ENCODE measurements at places on chromosomes 5 and 9.

GRCh38 chr9:73093740-73094379 is 57.8 kb upstream of the ANXA1 start:
- no peak for DNase-seq

- no peak for DNase-seq
Observed at GRCh38 chr5:80711938-80712337, 57.2 kb upstream of the DHFR start.

DNA sequence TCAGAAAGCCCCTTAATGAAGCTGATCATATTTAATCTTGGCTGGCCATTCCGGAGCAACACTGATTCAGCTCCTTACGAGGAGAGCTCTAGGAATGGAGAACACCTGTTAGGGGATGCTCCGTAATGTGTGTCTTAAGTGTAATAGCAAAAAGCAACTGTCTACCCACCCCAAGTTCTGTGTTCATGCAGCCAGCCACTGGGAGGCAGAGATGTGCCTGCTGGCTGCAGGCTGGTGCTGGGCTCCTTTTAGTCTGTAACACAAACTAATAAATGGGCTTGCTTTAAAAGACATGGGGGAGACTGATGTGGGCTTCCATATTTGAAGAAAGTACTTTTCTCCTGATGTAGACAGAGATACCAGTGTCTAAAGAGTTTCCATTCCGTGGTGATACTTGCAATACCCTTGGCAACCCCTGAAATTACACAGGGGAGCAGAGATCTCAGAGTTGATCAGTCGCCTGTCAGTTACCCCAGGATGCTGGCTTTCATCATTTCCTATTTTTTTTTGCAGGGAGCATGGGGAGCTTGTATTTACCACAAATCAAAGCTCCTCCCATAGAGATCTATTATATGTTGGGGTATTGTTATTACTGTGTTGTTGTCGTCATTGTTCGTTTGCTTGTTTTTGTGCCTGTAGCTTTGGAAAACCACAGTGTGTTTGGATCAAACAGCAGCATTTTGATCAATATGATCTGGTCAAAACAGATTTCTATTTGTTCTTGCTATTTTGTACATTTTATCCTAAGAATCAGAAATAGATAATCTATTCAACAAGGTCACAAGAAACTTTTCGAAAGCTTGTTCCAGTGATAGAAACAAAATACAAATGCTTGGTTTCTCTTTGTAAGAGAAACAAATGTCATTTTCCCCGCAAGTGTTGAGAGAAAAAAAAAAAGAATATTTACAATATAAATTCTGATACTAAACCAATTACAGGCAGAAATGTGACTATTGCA is 65.8 kb downstream of the MTX3 start:
- DNase-seq: no peak

DNA sequence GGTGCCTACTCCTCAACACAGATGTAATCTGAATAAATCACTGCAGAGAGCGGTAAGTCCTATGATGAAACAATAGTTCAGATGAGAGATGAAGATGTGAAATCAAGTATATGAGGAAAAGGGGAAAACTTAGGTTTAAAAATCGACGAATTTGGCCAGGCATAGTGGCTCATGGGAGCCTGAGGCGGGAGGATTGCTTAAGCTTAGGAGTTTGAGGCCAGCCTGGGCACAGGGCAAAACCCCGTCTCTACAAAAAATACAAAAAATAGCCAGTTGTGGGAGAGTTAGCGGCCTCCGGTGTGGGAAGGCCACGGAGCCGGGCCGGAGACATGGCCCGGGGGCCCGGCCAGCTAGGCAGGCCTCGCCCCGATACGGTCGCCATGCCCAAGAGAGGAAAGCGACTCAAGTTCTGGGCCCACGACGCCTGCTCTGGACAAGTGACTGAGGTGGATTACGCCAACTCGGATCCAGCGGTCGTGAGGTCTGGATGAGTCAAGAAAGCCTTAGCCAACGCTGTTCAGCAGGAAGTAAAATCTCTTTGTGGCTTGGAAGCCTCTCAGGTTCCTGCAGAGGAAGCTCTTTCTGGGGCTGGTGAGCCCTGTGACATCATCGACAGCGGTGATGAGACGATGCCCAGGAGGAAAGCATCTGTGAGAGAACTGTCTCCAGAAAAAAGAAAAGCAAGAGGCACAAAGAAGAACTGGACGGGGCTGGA is 62.8 kb upstream of the SUB1 start:
- no peak for DNase-seq

DNA sequence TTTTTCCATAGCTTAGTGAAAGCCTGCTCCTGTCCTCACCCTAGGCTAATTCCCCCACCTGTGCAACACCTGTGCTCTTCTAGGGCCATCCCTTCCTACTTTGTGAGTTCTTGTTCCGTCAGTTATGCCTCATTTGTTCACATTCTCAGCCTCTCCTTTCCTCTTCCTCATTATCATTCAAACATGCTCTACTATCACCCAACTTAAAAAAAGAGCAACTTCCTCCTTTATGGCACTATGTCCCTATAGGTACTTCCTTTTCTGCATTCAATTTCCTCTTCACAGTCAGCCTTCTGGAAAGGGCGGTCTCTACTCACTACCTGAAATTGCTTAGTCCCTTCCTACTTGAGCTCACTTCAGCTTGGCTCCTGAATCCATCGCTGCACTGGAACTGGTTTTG is 111.8 kb upstream of the LHFPL2 start:
- no peak for DNase-seq

- no peak for DNase-seq
Observed at GRCh38 chr5:179168664-179169063, 108.5 kb downstream of the ZNF354C start.

DNA sequence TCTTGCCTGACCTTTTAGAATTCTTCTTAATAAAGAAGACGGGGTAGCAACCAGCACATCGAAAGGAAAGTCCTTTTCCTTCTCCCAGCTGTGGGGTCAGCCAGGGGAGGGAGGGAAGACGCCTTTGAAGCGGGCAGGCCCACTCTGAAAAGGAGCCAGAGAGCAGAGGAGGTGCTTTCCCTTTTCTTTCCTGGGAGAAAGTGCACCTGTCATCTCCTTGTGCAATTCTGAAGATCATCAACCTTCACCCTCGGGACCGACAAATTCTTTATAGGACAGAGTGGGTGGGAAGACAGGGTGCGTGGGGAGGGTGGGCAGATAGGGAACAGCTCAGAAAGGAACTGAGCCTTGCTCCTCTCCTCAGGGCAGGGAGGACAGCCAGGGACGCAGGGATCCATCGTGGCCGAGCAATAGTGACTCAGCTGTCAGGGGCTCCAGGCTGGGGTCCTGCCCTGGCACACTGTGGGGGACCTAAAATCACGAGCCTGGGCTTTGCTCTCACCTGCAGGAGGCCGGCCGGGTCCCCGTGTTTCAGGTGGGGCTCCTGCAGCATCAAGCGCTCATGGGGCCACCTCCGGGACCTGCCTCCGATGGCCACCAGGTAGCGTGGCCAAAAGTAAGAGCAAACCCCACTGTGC is 141.0 kb downstream of the OLFM1 start:
- no peak for DNase-seq

GRCh38 chr5:78268356-78268755 is 26.1 kb downstream of the AP3B1 start:
- DNase-seq: no peak

GRCh38 chr5:33240558-33240957 is 200.2 kb upstream of the TARS1 start:
- DNase-seq: no peak

GRCh38 chr5:88238732-88239131 is 29.9 kb downstream of the TMEM161B start:
- DNase-seq: no peak

GRCh38 chr9:87445646-87446045 is 52.0 kb upstream of the DAPK1 start:
- no peak for DNase-seq

- DNase-seq: no peak
Observed at GRCh38 chr9:35407846-35408245, 82.1 kb upstream of the RUSC2 start.

- no peak for DNase-seq
Observed at GRCh38 chr5:158619083-158619788, 480.5 kb downstream of the EBF1 start.

- DNase-seq: no peak
Observed at GRCh38 chr5:163731256-163731655, 225.8 kb downstream of the MAT2B start.

- DNase-seq: no peak
Observed at GRCh38 chr5:44331471-44332050, 57.7 kb downstream of the FGF10 start.

- no peak for DNase-seq
Observed at GRCh38 chr5:78354066-78354670, 6.2 kb upstream of the SCAMP1 start.

DNA sequence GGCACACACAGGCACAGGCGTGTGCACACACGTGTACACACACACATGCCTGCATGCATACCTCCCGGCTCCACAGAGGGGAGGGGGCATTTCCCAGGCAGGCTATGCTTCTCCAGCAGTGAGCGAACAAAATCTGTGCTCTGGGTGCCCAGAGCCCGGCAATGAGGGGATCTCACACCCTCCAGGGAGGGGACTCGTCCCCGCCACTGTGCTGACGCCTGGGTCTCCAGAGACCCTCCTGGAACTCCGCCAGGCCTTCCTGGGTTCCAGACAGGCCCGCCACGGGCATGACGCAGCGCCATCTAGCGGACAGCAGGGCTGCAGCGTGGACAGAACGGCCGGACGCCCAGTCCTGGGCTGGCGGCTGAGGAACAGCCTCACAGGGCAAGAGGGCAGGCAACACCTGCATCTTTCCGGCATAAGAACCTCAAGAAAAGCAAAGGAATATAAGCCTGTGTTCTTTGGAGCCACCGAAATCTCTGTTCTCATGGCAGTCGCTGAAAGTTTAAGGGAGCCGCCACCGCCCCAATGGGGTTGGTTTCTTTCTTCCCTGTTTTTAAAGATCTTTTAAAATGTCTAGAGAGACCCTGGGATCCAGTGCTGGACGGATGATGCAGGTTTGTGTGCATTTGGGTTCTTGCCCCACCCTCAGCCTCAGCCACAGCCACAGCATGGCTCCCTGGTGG is 135.6 kb upstream of the PPP1R26 start:
- peak; percentile 69 for DNase-seq

- no peak for DNase-seq
Observed at GRCh38 chr5:1405121-1405520, 40.1 kb downstream of the SLC6A3 start.

DNA sequence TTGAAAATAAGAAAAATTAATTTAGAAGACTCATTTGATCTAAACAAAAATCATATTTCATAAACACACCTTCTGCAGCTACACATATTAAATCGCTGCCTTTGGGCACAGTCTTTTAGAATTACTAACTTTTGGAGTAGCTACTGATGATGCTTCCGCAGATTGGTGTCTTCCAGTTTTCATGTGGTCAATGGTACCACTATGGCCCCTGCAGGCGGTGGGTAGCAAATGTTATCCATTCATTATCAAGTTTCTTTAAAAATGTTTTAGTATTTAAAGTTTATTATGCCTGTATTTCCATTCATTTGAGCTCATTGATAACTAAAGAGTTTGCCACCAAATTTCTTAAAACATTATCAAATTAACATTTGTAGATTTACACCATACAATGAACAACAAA is 122.9 kb upstream of the GRAMD2B start:
- DNase-seq: no peak

DNA sequence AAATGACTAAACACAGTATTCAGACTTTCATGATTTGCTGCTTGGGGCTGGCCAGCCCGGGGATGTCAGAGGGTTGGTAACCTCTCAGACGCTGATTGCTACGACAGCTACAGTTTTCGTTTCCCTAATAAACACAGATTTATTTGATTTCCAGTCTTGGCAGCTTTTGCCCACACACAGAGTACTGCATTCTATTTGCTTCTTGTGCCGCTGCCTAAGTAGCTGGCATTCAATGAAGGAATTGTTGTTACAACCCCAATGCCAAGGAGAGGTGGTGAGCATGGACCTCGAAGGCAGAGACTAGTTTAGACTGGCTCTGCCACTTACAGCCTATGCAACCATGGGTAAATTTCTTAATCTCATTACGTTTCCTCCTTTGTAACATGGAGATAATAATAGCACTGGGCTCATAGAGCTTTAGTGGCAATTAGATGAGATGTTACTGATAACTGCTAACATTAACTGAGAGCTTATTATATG is 247.1 kb upstream of the PANK3 start:
- DNase-seq: no peak

GRCh38 chr5:138698713-138699112 is 54.5 kb upstream of the CTNNA1 start:
- DNase-seq: no peak

- DNase-seq: no peak
Observed at GRCh38 chr9:91376239-91376638, 14.5 kb upstream of the AUH start.

DNA sequence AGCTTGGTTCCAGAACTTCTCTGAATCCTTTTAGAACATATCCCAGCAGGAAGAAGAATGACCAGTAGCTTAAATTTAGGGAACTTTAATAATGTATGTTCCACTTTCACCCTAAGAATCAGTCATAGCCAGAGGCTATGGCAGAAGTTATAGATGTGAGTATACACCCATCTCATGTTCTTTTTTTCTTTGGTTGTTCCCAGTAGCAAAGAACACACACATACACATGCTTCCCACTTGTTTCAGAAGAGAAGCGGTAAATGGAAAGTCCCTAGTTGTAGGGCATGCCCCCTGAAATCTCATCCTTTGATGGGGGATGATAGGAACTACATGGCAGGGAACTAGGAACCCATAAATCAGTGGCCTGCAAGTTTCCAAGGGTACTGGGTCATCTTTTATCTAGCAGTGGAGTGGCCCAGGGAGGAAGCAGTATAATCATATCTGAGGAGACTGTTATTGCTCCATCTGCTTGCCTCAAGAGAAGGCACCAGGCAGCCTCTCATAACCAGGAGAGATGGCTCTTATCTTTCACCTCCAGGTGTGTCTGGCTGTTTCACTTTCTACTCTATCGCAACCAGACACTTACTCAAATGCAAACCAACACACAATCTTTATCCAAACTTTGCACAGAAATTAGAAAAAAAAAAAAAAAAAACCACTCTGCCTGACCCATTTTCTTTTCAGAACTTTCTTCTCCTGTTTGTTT is 109.5 kb downstream of the SNCAIP start:
- DNase-seq: no peak

- DNase-seq: no peak
Observed at GRCh38 chr5:25090275-25090674, 445.5 kb upstream of the CDH10 start.

- no peak for DNase-seq
Observed at GRCh38 chr9:116345817-116346216, 192.2 kb downstream of the PAPPA start.

- no peak for DNase-seq
Observed at GRCh38 chr5:134550271-134551214, 25.1 kb downstream of the JADE2 start.

GRCh38 chr5:6584727-6585126 is 48.1 kb downstream of the NSUN2 start:
- no peak for DNase-seq

- no peak for DNase-seq
Observed at GRCh38 chr9:120256146-120256545, 323.8 kb downstream of the CDK5RAP2 start.

Data from activated CD4-positive, CD25-positive, alpha-beta regulatory T cell treated with anti-CD3 and anti-CD28 coated beads, Interleukin-2, amount 50 U/mL, for 72 hours (primary cell).